ENCODE measurements at places on chromosomes 2 and 18.

GRCh38 chr2:208204166-208204565, 14.3 kb upstream of the C2orf80 start:
- DNase-seq: no peak
- H3K4me1 ChIP-seq: no peaks in the 10 kb centered on the region
- H3K4me3 ChIP-seq: no peak overlapping the region
- no peaks in the 10 kb centered on the region for H3K36me3 ChIP-seq

DNA sequence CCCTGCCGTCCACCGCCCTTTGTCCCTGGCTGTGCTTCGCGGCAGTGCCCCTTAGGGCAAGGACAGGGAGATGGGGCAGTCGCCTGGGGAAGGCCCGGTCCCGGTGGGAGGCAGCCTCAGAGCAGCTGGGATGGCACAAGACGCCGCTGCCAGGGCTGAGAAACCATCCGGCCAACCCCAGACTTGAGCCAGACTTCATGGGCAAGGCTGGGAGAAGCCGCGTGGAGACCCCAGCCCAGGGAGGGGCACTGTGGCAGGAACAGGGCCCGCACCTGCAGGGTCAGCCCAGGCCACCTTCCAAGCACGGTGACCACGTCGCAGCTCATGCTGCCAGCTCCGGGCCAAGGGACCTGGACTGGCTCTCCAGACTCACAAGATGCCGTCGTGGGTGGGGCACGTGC, 84.0 kb downstream of the NFATC1 start:
- DNase-seq: no peak
- H3K27ac ChIP-seq: no peak overlapping the region
- H3K27me3 ChIP-seq: no peaks in the 10 kb centered on the region
- no peak overlapping the region for H3K4me3 ChIP-seq
- no peaks in the 10 kb centered on the region for H3K36me3 ChIP-seq

GRCh38 chr2:23435250-23436035, 50.5 kb downstream of the KLHL29 start:
- H3K27ac ChIP-seq: no peak overlapping the region
- H3K4me1 ChIP-seq: no peaks in the 10 kb centered on the region
- H3K36me3 ChIP-seq: no peaks in the 10 kb centered on the region
- H3K4me3 ChIP-seq: no peak overlapping the region
- DNase-seq: peak; percentile 56

DNA sequence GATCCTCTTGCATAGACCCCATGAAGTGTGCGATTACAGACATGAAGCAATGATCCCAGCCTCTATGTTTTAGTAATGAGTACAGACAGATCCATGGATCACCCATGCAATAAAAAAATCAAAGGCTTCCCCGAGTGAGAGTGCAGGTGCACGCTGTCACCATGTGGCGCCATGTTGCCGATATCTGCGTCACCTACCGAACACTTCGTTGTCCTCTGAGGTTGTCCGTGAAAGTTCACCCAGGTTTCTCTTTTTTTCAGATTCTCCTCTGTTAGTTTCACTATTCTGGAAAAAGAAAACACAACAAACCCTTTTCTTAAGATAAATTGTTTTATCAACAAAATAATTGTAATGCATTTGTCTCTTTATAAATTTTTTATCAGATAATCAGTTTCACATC, 66.5 kb downstream of the MBP start:
- no peak overlapping the region for H3K4me3 ChIP-seq
- H3K4me1 ChIP-seq: peaks cover 5% of the 10 kb centered on the region
- no peak for DNase-seq

GRCh38 chr18:58805467-58806187, 59.0 kb upstream of the ZNF532 start:
- no peak for DNase-seq
- H3K27me3 ChIP-seq: no peaks in the 10 kb centered on the region
- no peak overlapping the region for H3K4me3 ChIP-seq

DNA sequence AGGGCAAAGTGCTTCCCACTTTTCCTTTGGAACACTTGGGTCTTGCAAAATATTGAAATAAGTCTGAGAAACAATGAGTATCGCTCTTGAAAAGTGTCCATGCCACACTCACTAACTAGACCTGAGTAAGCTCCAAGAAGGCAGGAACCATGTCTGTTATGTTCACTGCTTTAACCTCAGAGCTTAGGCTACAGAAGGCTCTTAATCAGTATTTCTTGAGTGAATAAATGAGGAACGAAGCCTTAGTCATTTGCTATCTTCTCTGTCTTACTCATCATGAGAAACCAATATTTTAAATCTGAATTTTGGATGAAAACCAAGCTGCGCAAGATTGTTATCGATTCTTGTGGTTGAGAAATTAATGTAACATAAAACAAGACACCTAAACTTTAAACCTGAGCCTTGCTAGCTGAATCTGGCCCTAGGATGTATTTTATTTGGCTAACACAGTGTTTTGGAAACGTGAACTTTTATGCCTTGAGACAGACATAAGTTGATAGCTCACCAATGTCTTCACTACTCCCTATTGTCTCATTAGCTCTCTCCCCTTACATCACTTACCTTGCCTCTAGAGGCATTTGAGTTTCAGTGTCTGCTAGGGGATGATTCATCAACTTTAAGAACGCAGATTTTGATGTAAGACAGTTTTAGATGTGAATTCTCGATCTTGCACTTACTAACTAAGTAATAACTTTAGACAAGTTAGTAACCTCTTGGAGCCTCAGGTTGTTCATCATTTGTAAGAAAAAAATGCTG, 392.8 kb upstream of the MEIS1 start:
- no peak overlapping the region for H3K4me3 ChIP-seq
- H3K36me3 ChIP-seq: no peaks in the 10 kb centered on the region
- H3K4me1 ChIP-seq: no peaks in the 10 kb centered on the region
- no peak for DNase-seq
- no peak overlapping the region for H3K27ac ChIP-seq

- no peak overlapping the region for H3K27ac ChIP-seq
- H3K27me3 ChIP-seq: no peaks in the 10 kb centered on the region
- no peak for DNase-seq
Measured at GRCh38 chr2:239292531-239292930, 108.3 kb downstream of the HDAC4 start.

GRCh38 chr18:62338446-62339105, 13.5 kb downstream of the TNFRSF11A start:
- H3K4me1 ChIP-seq: peaks cover 7% of the 10 kb centered on the region
- DNase-seq: peak; percentile 62
- no peaks in the 10 kb centered on the region for H3K27me3 ChIP-seq
- H3K36me3 ChIP-seq: no peaks in the 10 kb centered on the region
- H3K4me3 ChIP-seq: no peak overlapping the region

GRCh38 chr2:15642011-15642814, 50.5 kb downstream of the DDX1 start:
- peak; percentile 57 for DNase-seq
- no peaks in the 10 kb centered on the region for H3K4me1 ChIP-seq
- H3K27ac ChIP-seq: no peak overlapping the region

- no peaks in the 10 kb centered on the region for H3K27me3 ChIP-seq
- H3K4me1 ChIP-seq: no peaks in the 10 kb centered on the region
- no peak for DNase-seq
- no peaks in the 10 kb centered on the region for H3K36me3 ChIP-seq
Measured at GRCh38 chr2:186696290-186696689, 2.4 kb downstream of the FAM171B start.

- peaks cover 9% of the 10 kb centered on the region for H3K36me3 ChIP-seq
- DNase-seq: no peak
- no peaks in the 10 kb centered on the region for H3K4me1 ChIP-seq
- no peaks in the 10 kb centered on the region for H3K27me3 ChIP-seq
Measured at GRCh38 chr2:96727431-96727830, 12.4 kb downstream of the LMAN2L start.

DNA sequence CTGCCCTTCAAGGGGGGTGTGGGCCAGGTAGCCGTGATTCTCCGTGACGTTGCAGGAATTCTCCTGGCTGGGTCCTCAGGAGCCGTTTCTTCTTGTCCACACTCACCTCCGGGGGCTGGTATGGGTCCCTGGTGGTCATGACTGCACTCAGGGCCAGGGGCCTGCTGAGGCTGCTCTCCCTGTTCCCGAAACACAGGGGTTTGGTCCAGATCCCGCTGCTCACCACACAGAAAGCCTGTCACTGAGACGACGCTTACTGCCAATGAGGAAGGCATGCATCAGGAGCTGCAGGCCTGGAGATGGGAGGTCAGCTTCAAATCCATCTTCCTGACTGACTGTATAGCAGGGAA, 160.7 kb downstream of the RTP5 start:
- H3K4me1 ChIP-seq: no peaks in the 10 kb centered on the region
- H3K36me3 ChIP-seq: no peaks in the 10 kb centered on the region
- H3K4me3 ChIP-seq: no peak overlapping the region
- no peak for DNase-seq
- H3K27me3 ChIP-seq: no peaks in the 10 kb centered on the region

DNA sequence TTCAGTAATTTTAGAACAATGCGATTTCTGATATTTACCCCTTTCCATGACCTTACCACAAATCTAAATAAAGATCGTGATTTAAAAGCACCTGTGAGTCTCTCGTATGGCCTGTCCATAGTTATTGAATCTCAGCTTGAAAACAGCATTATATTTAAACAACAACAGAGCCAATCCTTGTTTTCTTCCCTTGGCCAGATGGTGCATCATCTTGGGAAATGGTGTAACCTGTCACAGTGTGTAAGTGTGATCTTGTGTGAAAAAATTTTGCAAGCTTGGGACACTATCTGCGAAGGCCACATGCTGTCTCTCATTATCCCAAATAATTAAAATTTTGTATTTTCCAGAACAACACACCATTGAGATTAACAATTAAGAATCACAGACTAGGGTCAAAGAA, 262.7 kb upstream of the SPHKAP start:
- no peaks in the 10 kb centered on the region for H3K27me3 ChIP-seq
- H3K27ac ChIP-seq: no peak overlapping the region
- no peaks in the 10 kb centered on the region for H3K4me1 ChIP-seq
- no peaks in the 10 kb centered on the region for H3K36me3 ChIP-seq
- H3K4me3 ChIP-seq: no peak overlapping the region
